Cardiac ventricle fibroblast (primary cell): ENCODE measurements at places on chromosomes 13 and 19. TPM values are rescaled to one million over a fixed set of nuclear protein-coding genes. Genes with fewer than 3 reads are reported as not detected.

Gene CLDND2
- total RNA-seq = not detected in 2 replicates

Gene GAS6
- total RNA-seq = 85.5 and 89.2 TPM in 2 replicates

Gene MPV17L2
- total RNA-seq = 19.3 and 28.0 TPM in 2 replicates

Gene PRDX2
- 252 and 259 TPM in 2 replicates for total RNA-seq

Gene PSG2
- total RNA-seq = not detected in 2 replicates

Gene SYT5
- total RNA-seq = 0.25 TPM in 1 of 2 replicates, not detected in the other

Gene NLRP4
- total RNA-seq = not detected in 2 replicates

Gene NEK5
- total RNA-seq = 0.06 TPM in 1 of 2 replicates, not detected in the other

Gene HIPK4
- not detected in 2 replicates for total RNA-seq

Gene PTH2
- total RNA-seq = not detected in 2 replicates

Gene SOX1
- not detected in 2 replicates for total RNA-seq

Gene COMP
- 0.10 and 0.25 TPM in 2 replicates for total RNA-seq

Gene CD70
- not detected in 2 replicates for total RNA-seq

Gene PSG4
- total RNA-seq = 0.20 and 2.1 TPM in 2 replicates

Gene IGSF23
- total RNA-seq = not detected in 2 replicates

Gene PRR36
- total RNA-seq = 0.44 TPM in 1 of 2 replicates, not detected in the other
